HepG2 (cell line): ENCODE measurements at places on chromosomes 4 and X. TPM values are rescaled to one million over a fixed set of nuclear protein-coding genes. Genes with fewer than 3 reads are reported as not detected.

Gene FREM3
- total RNA-seq: not detected in 2 replicates

Gene ATP1B4
- total RNA-seq: not detected in 2 replicates

Gene FAM9C
- total RNA-seq: not detected in 2 replicates

Gene KLB
- 41.9 and 82.0 TPM in 2 replicates for total RNA-seq

Gene UGT2B17
- not detected in 2 replicates for total RNA-seq

Gene CCSER1
- not detected in 2 replicates for total RNA-seq

Gene CSAG2
- not detected in 2 replicates for total RNA-seq

Gene FAM50A
- 19.5 and 30.7 TPM in 2 replicates for total RNA-seq

Gene ARHGAP4
- total RNA-seq: 0.64 TPM in 1 of 2 replicates, not detected in the other

Gene LRAT
- not detected in 2 replicates for total RNA-seq

Gene SHISA3
- not detected in 2 replicates for total RNA-seq

Gene SMIM10L2A
- not detected in 2 replicates for total RNA-seq

Gene POF1B
- not detected in 2 replicates for total RNA-seq

Gene AKAP14
- 1.7 and 1.9 TPM in 2 replicates for total RNA-seq

Gene PCDH18
- not detected in 2 replicates for total RNA-seq

- H3K27ac ChIP-seq: no peak overlapping the region
- H3K4me3 ChIP-seq: no peak overlapping the region
- no peaks in the 10 kb centered on the region for H3K36me3 ChIP-seq
Measured at GRCh38 chr4:30495651-30496310, 224.4 kb upstream of the PCDH7 start.

DNA sequence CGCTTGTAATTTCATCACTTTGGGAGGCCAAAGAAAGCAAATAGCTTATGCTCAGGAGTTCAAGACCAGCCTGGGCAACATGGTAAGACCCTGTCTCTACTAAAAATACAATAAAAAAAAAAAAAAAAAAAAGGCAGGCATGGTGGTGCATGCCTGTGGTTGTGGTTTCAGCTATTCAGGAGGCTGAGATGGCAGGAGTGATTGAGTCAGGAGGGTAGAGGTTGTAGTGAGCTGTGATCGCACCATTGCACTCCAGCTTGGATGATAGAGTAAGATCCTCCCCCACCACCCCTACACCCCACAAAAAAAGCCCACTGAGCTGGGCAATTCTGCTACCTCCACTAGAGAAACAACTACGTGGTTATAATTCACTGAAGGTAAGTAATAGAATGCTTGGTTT, 118.8 kb upstream of the PCDH18 start:
- H3K4me3 ChIP-seq: no peak overlapping the region
- no peak overlapping the region for H3K27ac ChIP-seq
- no peaks in the 10 kb centered on the region for H3K27me3 ChIP-seq
- no peak for DNase-seq

DNA sequence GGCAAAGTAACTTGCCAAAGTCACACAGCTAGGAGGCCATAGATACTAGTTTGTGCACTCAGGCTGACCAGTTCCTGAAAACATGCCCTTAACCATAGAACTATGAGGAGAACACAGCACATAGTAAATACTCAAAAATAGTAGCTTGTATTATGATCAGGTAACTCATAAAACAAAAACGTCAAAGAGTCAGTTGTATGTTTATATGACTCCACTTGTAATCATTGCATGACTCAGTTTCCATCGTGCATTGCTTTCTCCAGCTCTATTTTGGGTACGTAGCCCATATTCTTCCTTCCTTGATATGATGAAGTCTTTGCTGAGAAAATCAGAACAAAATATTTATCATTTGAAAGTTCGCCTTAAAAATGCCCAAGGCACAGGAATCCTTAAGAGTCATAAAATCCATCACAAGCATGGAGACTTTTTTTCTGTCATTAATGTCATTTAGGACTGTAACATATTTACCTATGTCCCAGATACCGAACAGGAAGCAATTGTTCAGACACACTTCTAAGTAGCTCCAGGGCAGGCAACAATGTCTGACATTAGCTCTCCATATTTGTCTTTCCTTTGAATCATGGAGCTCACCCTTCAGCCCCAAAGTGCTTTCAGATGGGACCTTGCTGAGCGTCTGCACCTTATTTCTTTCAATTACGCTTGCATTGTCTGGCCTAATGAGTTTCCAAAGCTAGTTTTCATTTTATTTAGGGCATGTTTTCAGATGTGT, 11.2 kb upstream of the MID1 start:
- H3K4me3 ChIP-seq: no peak overlapping the region
- H3K4me1 ChIP-seq: no peaks in the 10 kb centered on the region
- no peaks in the 10 kb centered on the region for H3K36me3 ChIP-seq
- no peaks in the 10 kb centered on the region for H3K27me3 ChIP-seq

- no peak overlapping the region for H3K27ac ChIP-seq
- no peaks in the 10 kb centered on the region for H3K27me3 ChIP-seq
- H3K36me3 ChIP-seq: peaks cover 53% of the 10 kb centered on the region
Measured at GRCh38 chr4:121686255-121686654, 10.5 kb downstream of the ANXA5 start.

GRCh38 chr4:24224446-24224845, 334.6 kb upstream of the PPARGC1A start:
- H3K4me3 ChIP-seq: no peak overlapping the region
- H3K27ac ChIP-seq: no peak overlapping the region
- no peaks in the 10 kb centered on the region for H3K27me3 ChIP-seq
- DNase-seq: peak; percentile 7
- no peaks in the 10 kb centered on the region for H3K36me3 ChIP-seq
- no peaks in the 10 kb centered on the region for H3K4me1 ChIP-seq

DNA sequence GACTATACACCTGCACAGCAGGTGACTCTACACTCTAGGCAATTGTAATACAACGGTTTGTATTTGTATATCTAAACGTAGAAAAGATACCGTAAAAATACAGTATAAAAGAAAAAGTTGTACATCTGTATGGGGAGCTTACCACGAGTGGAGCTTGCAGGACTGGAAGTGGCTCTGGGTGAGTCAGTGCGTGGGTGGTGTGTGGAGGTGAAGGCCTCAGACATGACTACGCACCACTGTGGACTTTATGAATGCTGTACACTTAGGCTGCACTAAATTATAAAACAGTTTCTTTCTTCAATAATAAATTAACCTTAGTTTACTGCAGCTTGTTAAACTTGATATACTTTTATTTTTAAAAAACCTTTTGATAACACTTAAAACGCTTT, 85.0 kb upstream of the FAT1 start:
- no peak overlapping the region for H3K4me3 ChIP-seq
- H3K36me3 ChIP-seq: no peaks in the 10 kb centered on the region
- no peak overlapping the region for H3K27ac ChIP-seq
- no peak for DNase-seq

- H3K36me3 ChIP-seq: no peaks in the 10 kb centered on the region
- peak within 1 kb of the TSS; percentile 75 for H3K4me3 ChIP-seq
- peak; percentile 5 for DNase-seq
- H3K27ac ChIP-seq: peak within 1 kb of the TSS; percentile 57
Measured at GRCh38 chrX:18354369-18355223, at the start of gene SCML2. Gene SCML2 (minus strand): TSS chrX:18354688. CDS start chrX:18334071, 20,617 bp downstream.

DNA sequence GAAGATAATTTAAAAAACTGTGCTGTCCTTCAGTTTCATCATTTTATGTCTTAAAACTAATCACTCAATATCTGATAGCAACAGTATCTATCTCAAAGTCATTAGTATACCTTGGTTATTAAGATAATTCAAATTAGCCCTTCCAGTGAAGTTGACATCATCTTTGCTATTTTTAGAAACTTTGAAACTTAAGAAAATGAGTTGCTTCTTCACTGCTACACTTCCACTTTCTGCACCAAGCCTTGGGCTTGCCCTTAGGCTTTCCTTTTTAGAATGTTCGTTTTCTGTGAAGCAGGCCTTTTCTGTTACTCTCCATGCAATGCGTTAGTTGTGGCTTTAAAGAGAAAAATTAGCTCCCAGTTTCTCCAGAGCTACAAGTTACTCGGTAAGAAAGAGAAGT, 4.4 kb upstream of the VAMP7 start:
- H3K27me3 ChIP-seq: 0 out of 2 replicates have a peak, but pooled peaks cover 1% of the 10 kb centered on the region
- no peaks in the 10 kb centered on the region for H3K36me3 ChIP-seq
- H3K4me1 ChIP-seq: no peaks in the 10 kb centered on the region
- DNase-seq: no peak

DNA sequence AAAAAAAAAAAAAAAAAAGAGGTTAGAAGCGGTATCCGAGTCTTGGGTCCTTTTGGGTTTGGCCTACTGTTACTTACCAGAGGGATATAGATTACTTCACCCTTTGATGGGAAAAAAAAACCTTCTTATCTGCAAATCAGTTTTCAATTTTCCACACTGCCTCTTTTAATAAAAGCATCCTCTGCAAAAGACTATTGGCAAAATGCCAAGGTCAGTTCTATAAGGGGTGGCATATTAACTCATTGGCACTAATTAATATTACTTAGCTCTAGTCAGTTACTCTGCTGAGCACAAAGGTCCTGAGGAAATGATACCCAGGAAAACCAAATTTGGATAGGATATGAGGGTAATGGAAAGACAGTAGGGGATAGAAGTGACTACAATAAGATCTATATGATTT, 44.3 kb upstream of the MTMR8 start:
- H3K27me3 ChIP-seq: no peaks in the 10 kb centered on the region
- H3K36me3 ChIP-seq: no peaks in the 10 kb centered on the region
- H3K27ac ChIP-seq: no peak overlapping the region
- no peaks in the 10 kb centered on the region for H3K4me1 ChIP-seq
- DNase-seq: no peak

- no peak overlapping the region for H3K27ac ChIP-seq
- no peak overlapping the region for H3K4me3 ChIP-seq
- H3K4me1 ChIP-seq: no peaks in the 10 kb centered on the region
- no peaks in the 10 kb centered on the region for H3K27me3 ChIP-seq
- H3K36me3 ChIP-seq: no peaks in the 10 kb centered on the region
Measured at GRCh38 chrX:107360788-107361360, 88.6 kb upstream of the FRMPD3 start.

DNA sequence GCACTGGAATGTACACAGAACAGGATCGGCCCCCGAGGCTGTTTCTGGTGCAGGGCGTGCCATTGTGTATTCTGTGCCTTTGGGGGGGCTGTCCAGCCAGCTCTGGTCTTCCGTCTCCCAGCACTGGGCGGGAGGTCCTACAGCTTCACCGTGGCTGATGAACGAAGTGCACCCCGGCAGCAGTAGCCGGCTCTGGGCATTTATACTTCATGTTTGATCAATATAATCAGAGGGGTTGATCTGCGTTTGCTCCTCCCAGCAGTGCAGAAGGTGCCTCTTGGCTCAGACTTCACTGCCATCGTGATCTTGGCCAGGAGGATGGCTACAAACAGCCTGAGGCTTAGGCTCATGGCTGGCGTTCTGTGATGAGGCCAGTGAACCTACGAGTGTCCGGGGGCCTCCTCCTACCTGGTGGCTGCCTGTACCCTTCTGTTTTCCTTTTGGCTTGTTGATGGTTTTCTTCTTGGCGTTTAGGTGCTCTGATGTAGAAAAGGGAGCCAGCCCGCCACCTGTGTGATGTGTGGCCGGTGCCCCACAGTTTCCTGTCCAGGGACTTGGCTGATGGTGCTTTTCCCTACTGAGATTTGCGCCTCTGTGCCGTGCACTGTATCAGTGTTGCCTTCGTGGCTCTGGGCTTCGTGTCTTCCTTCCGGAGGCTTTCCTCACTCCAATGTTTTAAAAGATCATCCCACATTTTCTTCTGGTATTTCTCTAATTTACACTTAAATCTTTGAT, 31.2 kb upstream of the HGFAC start:
- H3K27me3 ChIP-seq: no peaks in the 10 kb centered on the region
- H3K4me3 ChIP-seq: no peak overlapping the region
- no peak for DNase-seq

DNA sequence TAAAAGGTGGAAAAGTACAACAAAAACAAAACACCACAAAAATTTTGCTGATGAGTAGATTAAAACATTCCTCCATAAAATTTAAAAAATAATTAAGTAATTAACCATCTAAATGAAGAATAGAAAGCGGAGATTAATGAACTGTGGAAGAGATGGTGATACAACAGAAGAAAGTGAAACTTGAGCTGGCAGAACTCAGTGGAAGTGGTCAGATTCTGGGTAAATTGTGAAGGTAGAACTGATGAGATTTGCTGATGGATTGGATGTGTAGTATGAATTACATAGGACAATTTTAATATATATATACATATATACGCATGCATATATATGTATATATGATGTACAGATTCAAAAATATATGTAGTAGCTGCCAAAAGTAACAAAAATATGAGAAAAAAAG, 73.9 kb downstream of the AMOT start:
- H3K4me1 ChIP-seq: no peaks in the 10 kb centered on the region
- no peak overlapping the region for H3K27ac ChIP-seq
- DNase-seq: no peak
- no peak overlapping the region for H3K4me3 ChIP-seq
- H3K27me3 ChIP-seq: no peaks in the 10 kb centered on the region

GRCh38 chr4:165426331-165426730, 47.5 kb downstream of the CPE start:
- no peaks in the 10 kb centered on the region for H3K27me3 ChIP-seq
- peaks cover 6% of the 10 kb centered on the region; the same call in 2 of the 3 replicates for H3K36me3 ChIP-seq
- DNase-seq: no peak
- H3K4me3 ChIP-seq: no peak overlapping the region
- H3K4me1 ChIP-seq: peaks cover 3% of the 10 kb centered on the region

GRCh38 chr4:158234671-158235070, 24.4 kb downstream of the TMEM144 start:
- no peak overlapping the region for H3K4me3 ChIP-seq
- no peak for DNase-seq
- no peaks in the 10 kb centered on the region for H3K4me1 ChIP-seq

- DNase-seq: no peak
- H3K4me3 ChIP-seq: no peak overlapping the region
- no peaks in the 10 kb centered on the region; the same call in 1 of the 2 replicates for H3K36me3 ChIP-seq
- H3K4me1 ChIP-seq: peaks cover 26% of the 10 kb centered on the region
Measured at GRCh38 chrX:55011294-55011693, 11.1 kb downstream of the APEX2 start.

GRCh38 chr4:102761296-102761701, 531 bp upstream of the MANBA start:
- H3K27ac ChIP-seq: peak overlapping the region; percentile 53
- peak; percentile 17 for DNase-seq
- H3K4me1 ChIP-seq: peaks cover 46% of the 10 kb centered on the region
- H3K27me3 ChIP-seq: no peaks in the 10 kb centered on the region; the same call in 2 of the 3 replicates
- peak overlapping the region; percentile 95 for H3K4me3 ChIP-seq

DNA sequence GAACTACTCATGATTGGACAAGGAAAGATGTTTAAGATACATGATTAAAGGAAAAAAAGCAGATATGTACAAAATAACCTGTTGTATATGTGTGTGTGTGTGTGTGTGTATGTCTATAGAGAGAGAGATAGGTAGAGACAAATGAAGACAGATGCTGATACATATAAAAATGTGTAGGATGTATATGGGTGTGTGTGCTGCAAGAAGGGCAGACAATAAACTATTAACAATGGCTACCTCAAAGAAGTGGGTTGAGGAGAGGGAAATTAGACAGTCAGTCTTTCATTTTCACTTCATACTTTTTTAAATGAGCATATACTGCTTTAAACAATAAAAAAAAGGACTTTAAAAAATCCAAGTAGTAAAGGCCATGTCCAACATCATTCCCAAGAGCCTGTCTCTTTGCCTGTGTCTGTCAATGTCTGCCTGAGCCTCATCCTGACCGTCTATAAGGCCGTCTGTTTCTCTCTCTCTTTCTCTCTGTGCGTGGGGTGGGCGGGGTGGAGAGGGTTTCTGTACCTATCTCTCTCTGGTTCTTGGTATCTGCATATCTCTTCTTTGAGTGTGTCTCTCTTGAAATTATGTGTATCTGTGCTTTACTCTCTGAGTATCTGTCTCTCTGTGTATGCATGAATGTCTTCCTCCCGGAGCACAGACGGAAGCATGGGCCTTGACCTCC, 62.8 kb downstream of the LRBA start:
- no peak overlapping the region for H3K27ac ChIP-seq
- no peak for DNase-seq
- peaks cover 19% of the 10 kb centered on the region for H3K4me1 ChIP-seq
- H3K27me3 ChIP-seq: no peaks in the 10 kb centered on the region
- no peaks in the 10 kb centered on the region for H3K36me3 ChIP-seq

- no peak overlapping the region for H3K4me3 ChIP-seq
- no peaks in the 10 kb centered on the region; the same call in 1 of the 2 replicates for H3K27me3 ChIP-seq
- H3K36me3 ChIP-seq: no peaks in the 10 kb centered on the region
- no peaks in the 10 kb centered on the region for H3K4me1 ChIP-seq
- DNase-seq: no peak
Measured at GRCh38 chr4:110854021-110854678, 231.3 kb upstream of the PITX2 start.
